ENCODE measurements at places on chromosomes 5 and 9.

GRCh38 chr5:139696894-139697658, 48.9 kb downstream of the CXXC5 start:
- DNase-seq: peak; percentile 97

- no peak for DNase-seq
These were observed 35.5 kb upstream of the FTMT start for GRCh38 chr5:121816164-121816563.

DNA sequence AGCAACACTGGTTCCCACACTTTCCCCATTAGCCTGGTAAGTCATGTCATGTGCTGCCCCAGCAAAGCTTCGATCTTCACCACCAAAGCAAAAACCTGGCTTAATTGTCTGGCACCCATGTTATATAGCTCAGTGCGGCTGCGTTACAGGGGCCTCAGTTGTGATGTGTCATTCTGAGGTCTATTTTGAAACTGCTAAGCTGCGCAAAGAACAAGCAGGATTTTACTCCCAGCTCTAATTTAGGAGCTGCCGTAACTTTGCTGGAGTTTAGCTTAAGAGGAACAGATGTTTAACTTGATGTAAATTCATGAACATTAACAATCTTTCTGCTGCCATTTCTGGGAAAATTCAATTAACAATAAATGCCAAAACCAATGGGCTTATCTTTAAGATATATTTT, 274.1 kb downstream of the HSPA4 start:
- no peak for DNase-seq

DNA sequence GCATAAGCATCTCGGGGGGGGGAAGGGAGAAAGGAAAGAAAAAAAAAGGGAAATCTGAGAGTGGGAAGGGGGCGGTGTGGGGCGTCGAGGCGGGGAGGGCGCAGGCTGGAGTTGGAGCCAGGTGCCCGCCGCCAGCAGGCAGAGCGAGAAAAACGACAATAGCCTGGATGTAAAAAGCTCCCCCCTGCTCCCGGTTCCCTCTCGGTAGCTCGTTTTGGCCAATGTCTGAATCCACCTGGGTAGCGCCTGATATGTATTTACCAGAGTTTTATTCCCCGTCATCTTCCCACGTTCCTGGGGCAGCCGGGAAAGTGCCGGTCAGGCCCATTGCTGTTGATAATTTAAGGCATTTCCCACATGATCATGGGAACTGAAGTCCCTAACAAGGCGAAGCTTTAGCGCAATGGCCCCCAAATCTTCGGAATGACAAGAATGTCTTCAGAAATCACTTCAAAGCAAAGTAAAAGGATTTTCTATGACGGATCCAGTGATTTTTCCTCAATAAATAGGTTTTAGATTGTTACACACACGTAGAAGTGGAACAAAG, 3.0 kb upstream of the OTP start:
- DNase-seq: no peak

DNA sequence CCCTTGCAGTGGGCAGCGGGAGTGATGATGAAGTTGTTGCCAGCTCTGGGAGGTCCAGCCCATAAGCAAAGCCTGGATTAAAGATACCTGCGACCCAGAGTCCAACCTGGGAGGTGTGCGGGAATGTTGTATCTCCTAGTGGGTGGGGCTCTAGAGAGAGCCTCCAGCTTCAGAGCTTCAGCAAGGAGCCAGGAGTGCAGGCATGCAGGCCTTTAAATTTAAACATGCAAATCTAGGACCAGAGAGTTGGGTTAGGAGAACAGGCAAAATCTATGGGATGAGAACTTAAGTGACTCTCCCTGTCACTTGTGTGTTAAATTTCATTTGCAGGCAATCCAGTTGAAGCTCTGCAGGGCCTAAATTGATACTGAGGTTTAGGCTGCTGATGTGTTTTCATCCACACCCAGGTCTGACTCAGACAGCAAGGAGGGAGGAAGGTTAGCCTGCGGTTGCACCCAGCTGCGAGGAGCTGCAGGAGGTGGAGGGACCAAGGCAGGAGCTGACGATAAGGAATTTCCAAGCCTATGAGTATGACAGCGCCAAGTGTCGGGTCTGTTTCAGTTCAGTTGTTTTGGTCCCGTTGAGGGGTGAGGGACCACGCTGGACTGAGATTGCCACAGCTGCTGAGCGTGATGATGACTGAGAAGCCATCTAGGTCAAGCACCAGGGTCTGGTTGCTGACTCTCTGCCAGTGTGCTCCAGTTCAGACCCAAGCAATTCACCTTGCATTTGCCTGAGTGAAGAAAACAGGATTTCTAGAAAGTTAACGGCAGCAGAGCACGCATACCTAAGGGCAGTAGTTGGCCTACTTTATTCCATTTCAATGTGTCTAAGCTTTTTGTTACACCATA, 243.0 kb downstream of the ICE1 start:
- DNase-seq: no peak
